ENCODE measurements at places on chromosomes 5 and 9. TPM values are rescaled to one million over a fixed set of nuclear protein-coding genes. Genes with fewer than 3 reads are reported as not detected.

Gene CCDC192
- total RNA-seq: not detected

Gene IGFBPL1
- total RNA-seq: 2.5 TPM

Gene SH2D3C
- total RNA-seq: 0.06 TPM

Gene HTR1A
- not detected for total RNA-seq

Gene GMCL2
- not detected for total RNA-seq

Gene HACD4
- 1.0 TPM for total RNA-seq

Gene IL17B
- not detected for total RNA-seq

Gene SLC27A6
- total RNA-seq: 0.06 TPM

Gene BHMT2
- total RNA-seq: not detected

Gene ALDH1A1
- 5,173 TPM for total RNA-seq

Gene LPCAT1
- total RNA-seq: 163 TPM

Gene SKIC3
- total RNA-seq: 21.0 TPM

Gene COL15A1
- 0.39 TPM for total RNA-seq

Gene QSOX2
- total RNA-seq: 29.7 TPM

Gene FGF10
- total RNA-seq: not detected

Gene ARSI
- total RNA-seq: 47.8 TPM

Gene SHB
- 53.8 TPM for total RNA-seq

Gene CDH9
- total RNA-seq: not detected

Gene NOXA1
- total RNA-seq: 0.78 TPM

Gene TARS1
- 130 TPM for total RNA-seq

Gene LCN2
- 3.8 TPM for total RNA-seq

Gene MYOZ3
- not detected for total RNA-seq

Gene CTXN3
- not detected for total RNA-seq

Gene RNF44
- total RNA-seq: 36.8 TPM

Gene PCDHA4
- 1.5 TPM for total RNA-seq

Gene HAVCR1
- total RNA-seq: 37.2 TPM

Gene OSTF1
- total RNA-seq: 14.2 TPM

Gene NPR2
- total RNA-seq: 7.4 TPM

Gene HDAC3
- 51.8 TPM for total RNA-seq

Gene CDC14B
- 11.1 TPM for total RNA-seq

Gene CCDC180
- 0.75 TPM for total RNA-seq

Gene CCNB1
- total RNA-seq: 283 TPM

Gene SURF2
- 60.0 TPM for total RNA-seq

Gene CKMT2
- total RNA-seq: not detected

Gene CCDC171
- 0.50 TPM for total RNA-seq

Gene IFNB1
- total RNA-seq: 0.15 TPM

Gene NREP
- 3.2 TPM for total RNA-seq

Gene FGF18
- 0.62 TPM for total RNA-seq

Gene BTNL3
- total RNA-seq: not detected

Gene FAM200C
- 1.9 TPM for total RNA-seq

Gene SLC25A46
- 31.1 TPM for total RNA-seq

Gene PCDHB7
- not detected for total RNA-seq

Gene SEMA6A
- 0.39 TPM for total RNA-seq

Gene IFNA16
- not detected for total RNA-seq

Gene ABLIM3
- total RNA-seq: 19.5 TPM

Gene PGM5
- total RNA-seq: not detected

Gene AJM1
- total RNA-seq: 4.4 TPM

Gene TRIM52
- 6.9 TPM for total RNA-seq

Gene EPB41L4B
- total RNA-seq: 10.4 TPM

Gene SPINK5
- total RNA-seq: not detected

Gene AKNA
- total RNA-seq: 3.4 TPM

Gene APBA1
- 0.11 TPM for total RNA-seq

Gene ERCC8
- 13.7 TPM for total RNA-seq

Gene DCAF12
- 37.8 TPM for total RNA-seq

Gene IL3
- total RNA-seq: not detected

Gene TRMO
- total RNA-seq: 12.2 TPM

Gene FSTL4
- total RNA-seq: 4.0 TPM
